Colonic mucosa (tissue), 4 donors: ENCODE measurements at places on chromosomes 4 and X. TPM values are rescaled to one million over a fixed set of nuclear protein-coding genes. Genes with fewer than 3 reads are reported as not detected.

The GPRASP1 gene
- total RNA-seq, result 3.7 TPM

The MAGEA11 gene
- not detected for total RNA-seq

DNA sequence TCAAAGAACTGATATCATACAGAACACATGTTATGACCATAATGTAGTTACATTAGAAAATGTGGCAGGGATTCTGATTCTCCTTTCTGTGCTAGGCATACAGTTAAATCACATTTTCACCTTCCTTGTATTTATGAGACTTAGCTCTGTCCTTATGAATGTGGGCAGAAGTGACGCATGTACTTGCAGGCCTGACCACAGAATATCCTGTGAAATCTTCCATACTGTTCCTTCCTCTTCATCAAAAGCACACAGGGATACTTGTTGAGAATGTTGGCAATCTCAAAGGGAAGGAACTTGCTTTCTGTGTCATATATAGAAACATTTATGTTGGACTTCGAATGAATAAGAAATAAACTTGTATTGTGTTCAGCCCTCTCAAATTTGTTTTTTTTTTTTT lies 17.2 kb upstream of the MYOZ2 start:
- no peaks in the 10 kb centered on the region for H3K27me3 ChIP-seq
- no peaks in the 10 kb centered on the region for H3K36me3 ChIP-seq
- H3K4me1 ChIP-seq, result no peaks in the 10 kb centered on the region
- no peak overlapping the region for H3K4me3 ChIP-seq
- DNase-seq, result no peak

The CD38 gene
- 2.6 TPM for total RNA-seq

The COX7B2 gene
- total RNA-seq, result not detected

DNA sequence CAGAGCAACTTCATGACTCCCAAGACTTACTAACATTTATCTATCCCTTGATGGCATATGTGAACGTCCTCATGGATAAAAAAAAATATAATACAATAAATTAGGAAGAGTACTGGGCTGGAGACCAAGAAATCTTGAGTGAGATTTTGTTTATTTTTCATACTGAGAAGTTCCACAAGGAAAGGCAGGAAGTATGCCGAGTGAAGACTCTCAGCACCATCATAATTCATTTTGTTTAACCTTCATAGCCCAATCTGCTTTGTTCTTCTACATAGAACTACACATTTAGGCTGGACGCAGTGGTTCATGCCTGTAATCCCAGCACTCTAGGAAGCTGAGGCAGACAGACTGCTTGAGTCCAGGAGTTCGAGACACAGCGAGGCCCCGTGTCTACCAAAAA lies 198.3 kb downstream of the NSUN7 start:
- H3K27me3 ChIP-seq, result no peaks in the 10 kb centered on the region
- H3K27ac ChIP-seq, result no peak overlapping the region
- H3K4me1 ChIP-seq, result no peaks in the 10 kb centered on the region

DNA sequence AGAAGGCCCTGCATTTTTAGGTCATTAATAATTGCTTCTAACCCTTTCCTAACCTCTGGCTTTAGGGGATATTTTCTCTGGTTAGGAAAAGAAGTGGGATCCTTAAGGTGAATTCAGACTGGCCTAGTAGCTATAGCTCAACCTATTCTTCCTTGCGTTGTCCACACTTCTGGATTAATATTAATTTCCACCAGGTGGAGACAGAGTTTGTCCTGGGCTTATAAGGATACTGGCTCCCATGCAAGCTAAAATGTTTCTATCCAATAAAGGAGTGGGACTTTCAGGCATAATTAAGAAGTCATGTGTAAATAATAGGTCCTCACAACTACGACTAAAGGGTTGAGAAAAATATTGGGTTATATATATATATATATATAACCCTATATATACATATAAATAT lies 860.0 kb upstream of the POU3F4 start:
- H3K27ac ChIP-seq, result no peak overlapping the region
- no peaks in the 10 kb centered on the region for H3K4me1 ChIP-seq
- no peak for DNase-seq
- no peaks in the 10 kb centered on the region for H3K27me3 ChIP-seq
- no peaks in the 10 kb centered on the region for H3K36me3 ChIP-seq

DNA sequence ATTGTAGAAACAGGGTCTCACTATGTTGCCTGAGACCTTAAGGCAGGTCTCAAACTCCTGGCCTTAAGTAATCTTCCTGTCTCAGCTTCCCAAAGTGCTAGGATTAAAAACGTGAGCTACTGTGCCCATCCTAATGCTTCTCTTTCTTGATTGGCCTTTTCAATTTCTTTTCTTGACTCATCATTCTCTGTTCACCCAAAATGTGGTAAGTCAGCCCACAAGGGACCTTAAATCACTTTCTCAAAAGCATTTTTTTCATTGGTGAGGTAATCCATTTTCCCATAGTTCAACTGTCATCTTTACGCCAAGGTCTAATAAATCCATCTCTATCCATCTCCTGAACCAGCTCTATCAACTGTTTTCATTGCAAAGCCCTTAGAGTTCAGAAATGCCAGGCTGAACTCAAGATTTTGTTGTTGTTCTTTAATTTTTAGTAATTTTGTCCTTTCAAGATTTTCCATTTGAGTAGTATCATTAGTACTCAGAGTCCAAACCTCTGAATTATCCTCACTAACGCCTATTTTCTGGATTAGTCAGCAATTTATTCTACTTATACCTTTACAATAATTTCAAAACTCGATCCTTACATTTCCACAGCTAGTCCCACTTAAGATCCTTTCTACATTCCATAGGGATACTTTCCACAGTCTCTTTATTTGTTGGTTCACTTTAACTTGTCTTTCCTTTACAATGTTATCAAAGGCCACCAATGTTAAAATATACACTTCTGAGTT lies 528.6 kb downstream of the IL15 start:
- no peaks in the 10 kb centered on the region for H3K27me3 ChIP-seq
- no peaks in the 10 kb centered on the region for H3K36me3 ChIP-seq
- no peak overlapping the region for H3K4me3 ChIP-seq

The DUSP9 gene
- total RNA-seq, result not detected

DNA sequence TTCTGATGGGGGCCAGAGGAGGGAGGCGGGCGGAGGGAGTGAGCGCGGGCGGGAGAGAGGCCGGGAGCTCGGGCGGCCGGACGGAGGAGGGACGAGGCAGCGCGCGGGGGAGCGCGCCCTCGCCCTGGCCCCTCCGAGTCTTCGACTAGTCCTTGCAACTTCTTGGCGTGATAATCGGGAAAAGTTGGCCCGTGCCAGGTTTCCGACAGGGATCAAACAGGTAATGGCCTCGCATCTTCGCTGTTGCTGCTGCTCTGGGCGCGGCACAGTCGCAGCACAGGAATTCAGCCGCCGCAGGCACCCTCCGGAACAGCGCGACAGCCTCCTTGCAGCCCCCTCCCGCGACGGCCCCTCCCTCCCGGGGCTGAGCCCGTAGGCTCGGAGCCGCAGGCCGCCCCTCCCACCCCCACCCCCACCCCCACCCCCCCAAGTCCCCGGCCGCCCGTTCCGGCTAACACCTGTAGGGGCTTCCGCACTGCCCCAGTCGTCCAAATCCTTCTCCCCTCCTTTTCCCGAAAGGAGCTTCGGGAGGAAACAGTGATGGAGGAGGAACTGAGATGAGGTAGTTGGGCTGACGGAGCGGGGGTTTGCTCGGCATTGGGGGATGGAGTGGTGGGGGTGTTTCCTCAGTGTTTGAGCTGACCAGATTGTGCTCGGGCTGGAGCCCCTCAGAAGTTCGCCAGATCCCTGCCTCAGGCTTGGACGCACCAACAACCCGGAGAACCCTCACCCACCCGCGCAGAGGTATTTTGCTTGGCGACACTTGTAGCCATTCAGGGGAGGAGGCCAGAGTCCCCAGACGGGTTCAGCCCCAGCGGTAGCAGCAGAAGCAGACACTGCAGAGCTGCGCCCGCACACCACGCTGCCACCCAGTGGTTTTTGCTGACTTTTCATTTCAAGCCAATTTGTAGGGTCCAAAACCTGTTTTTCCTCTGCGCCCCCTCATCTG lies at the start of gene FGF13:
FGF13 (minus strand) TSS at position 319 of the 949 bp plus-strand sequence. CDS start 714 bp downstream, outside the sequence.
- DNase-seq, result no peak
- H3K36me3 ChIP-seq, result no peaks in the 10 kb centered on the region
- H3K4me3 ChIP-seq, result peak within 1 kb of the TSS; percentile 11
- no peaks in the 10 kb centered on the region for H3K4me1 ChIP-seq

GRCh38 chrX:30935985-30936384 lies 46.9 kb upstream of the TAB3 start:
- no peak overlapping the region for H3K27ac ChIP-seq
- H3K36me3 ChIP-seq, result no peaks in the 10 kb centered on the region
- peak; percentile 31 for DNase-seq
- H3K4me3 ChIP-seq, result no peak overlapping the region
- H3K4me1 ChIP-seq, result no peaks in the 10 kb centered on the region
- peaks cover 4% of the 10 kb centered on the region for H3K27me3 ChIP-seq

GRCh38 chr4:107203733-107204132 lies 167.6 kb upstream of the DKK2 start:
- DNase-seq, result no peak
- H3K4me3 ChIP-seq, result no peak overlapping the region
- no peaks in the 10 kb centered on the region for H3K27me3 ChIP-seq
- H3K36me3 ChIP-seq, result no peaks in the 10 kb centered on the region
- H3K27ac ChIP-seq, result no peak overlapping the region
- no peaks in the 10 kb centered on the region for H3K4me1 ChIP-seq

GRCh38 chrX:38880296-38880854 lies 79.1 kb downstream of the MID1IP1 start:
- H3K27me3 ChIP-seq, result no peaks in the 10 kb centered on the region
- H3K36me3 ChIP-seq, result no peaks in the 10 kb centered on the region
- peak; percentile 42 for DNase-seq
- H3K27ac ChIP-seq, result peak overlapping the region; percentile 4

- no peak overlapping the region for H3K4me3 ChIP-seq
Observed at GRCh38 chr4:175422331-175422730, 389.7 kb downstream of the GPM6A start.
